Choroid plexus epithelial cell (primary cell): ENCODE measurements at places on chromosomes 6 and 20.

DNA sequence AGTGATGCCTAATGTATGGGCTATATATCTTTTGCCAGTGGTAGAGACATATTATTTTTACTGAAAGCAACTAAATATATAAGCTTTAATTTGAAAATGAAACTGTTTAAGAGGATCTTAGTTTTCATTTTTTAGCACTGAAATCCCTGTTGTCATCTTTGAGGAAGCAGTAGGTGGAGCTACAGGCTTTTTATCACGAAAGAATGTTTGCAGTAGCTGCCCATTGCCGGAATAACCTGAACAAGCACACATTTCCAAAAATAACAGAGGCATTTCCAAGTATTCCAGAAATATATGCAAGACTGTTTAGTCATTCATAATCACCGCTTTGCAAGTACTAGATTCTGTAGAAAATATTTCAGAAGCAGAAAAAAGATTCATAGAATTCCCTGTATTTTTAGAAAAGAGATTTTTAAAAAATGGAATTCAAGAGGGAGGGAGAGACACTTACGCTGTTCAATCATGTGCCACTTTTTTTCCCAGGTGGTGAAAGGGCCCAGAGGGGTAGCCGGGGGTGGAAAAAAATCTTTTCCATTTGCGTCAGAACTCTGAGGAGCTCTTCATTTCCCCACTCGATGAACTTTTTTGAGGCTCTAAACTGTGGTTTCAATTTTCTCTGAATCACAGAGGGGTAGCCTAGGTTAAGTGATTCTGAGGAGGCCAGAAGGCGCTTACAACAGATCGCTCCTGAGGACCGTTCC, 142.5 kb upstream of the FERMT1 start:
- peak; percentile 93 for DNase-seq

DNA sequence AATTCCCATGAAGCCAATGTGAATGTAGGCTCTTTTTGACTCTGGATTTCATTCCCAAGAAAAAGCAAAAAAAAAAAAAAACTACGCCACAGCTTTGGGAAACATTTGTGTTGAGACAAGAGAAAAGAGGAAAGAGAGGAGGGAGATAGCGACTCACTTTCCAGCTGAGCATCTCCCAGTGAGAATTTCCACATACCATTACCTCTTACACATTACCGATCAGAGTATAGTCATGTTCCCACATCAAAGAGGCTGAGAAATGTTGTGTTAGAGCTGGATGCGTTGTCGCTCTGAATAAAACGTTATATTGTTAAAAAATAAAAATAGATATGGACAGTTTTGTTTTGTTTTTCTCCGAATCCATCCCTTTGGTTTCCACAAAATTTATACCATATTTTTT, 1019.3 kb upstream of the ADGRB3 start:
- peak; percentile 79 for DNase-seq

- no peak for DNase-seq
Measured at GRCh38 chr20:46121184-46121930, 3.2 kb downstream of the CD40 start.

GRCh38 chr6:46287681-46288080, 116.9 kb upstream of the ENPP5 start:
- DNase-seq: no peak

GRCh38 chr6:155272353-155273232, 8.8 kb downstream of the CLDN20 start:
- peak; percentile 40 for DNase-seq

GRCh38 chr6:16079354-16079753, 49.5 kb upstream of the MYLIP start:
- no peak for DNase-seq

DNA sequence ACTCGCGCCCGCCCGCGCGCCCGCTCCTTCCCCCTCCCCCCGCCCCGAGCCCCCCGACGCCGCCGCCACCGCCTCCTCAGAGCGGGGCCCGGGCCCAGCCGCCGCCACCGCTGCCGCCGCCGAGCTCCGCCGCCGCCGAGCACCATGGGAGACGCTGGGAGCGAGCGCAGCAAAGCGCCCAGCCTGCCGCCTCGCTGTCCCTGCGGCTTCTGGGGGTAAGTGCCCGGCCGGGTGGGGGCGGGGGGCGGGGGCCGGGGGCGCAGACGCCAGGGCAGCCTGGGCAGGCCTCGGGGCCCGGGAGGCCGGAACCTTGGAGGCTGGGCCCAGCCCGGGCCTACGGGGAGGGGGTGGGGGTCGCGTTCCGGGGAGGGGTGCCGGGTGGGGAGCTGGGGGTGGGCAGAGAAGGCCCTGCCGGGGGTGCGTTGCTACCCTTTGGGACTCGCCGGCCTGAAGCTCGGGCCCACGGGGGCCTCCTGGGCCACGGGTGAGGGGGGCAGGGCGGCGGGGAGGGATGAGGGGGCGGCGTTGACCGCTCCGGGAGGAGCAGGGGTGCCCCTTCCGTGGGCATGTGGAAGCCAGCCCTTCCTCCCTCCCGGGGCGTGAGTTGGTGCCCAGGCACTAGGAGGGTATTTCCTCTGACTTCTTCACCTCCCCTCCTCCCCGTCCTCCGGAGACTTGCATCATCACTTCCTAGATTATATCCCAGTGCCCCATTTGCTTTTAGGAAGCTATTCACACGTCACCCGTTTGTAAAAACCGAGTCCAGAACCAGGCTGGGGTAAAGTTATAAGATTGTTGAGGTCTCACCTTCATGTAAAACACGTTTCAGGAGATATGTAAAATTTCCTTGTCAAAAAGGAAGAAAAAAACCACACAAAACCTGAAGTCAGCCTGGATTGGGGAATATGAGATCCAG, 533 bp downstream of the ZFAND3 start:
- peak; percentile 45 for DNase-seq

GRCh38 chr20:53809217-53809616, 215.6 kb upstream of the ZNF217 start:
- no peak for DNase-seq

DNA sequence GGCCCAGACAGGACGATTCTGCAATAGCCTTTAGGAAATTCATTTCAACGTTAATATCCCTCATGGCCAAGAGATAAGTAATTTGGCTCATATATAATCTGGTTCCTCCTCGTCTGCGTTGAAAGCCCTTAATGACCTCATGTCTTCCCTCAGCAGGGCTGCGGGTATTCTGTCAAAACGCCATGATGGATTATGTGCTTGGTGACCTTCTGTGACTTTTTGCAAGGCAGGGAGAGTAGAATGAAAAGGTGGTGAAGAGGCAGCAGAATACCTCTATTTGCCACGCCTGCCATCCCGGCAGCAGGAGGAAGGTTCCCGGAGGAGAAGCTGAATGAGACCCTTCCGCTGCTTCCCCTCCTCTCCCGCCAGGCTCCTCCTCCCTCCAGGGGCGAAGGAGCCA, 41.1 kb upstream of the SPACA1 start:
- no peak for DNase-seq

- DNase-seq: no peak
Measured at GRCh38 chr20:59434960-59435359, 134.5 kb downstream of the EDN3 start.

- no peak for DNase-seq
Measured at GRCh38 chr6:30834646-30835045, 49.7 kb upstream of the DDR1 start.

GRCh38 chr6:127077886-127078285, 40.6 kb upstream of the RSPO3 start:
- no peak for DNase-seq

DNA sequence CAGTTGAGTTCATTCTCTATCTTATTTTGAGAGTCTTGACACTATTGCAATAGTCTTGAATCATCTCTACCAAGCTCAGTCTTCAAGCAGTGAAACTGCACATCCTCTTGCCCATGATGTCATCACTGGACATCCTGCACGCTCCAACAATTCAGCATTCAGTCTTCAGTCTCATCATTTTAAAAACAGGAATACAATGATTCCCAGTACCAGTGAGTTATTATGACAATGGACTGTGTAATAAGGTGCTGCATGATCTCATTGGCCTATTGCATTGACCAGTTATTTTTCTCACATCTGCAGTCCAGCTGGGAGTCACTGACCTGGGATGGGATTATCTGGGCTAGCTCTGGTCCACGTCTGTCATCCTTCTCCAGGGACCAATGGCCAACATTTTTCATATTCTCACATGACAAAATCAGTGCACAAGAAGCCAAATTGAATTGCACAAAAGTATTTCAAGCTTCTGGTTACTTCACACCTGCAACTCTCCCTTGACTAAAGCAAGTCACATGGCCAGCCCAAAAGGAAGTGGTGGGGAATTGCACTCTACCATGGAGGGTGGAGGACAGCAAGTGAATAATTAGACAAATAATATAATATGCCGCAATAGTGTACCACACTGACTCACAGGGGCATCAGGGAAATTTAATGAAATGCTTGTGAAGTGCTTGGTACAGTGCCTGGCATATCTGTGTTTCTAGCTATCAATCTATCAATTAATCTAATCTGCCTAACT, 6.4 kb upstream of the CST2 start:
- DNase-seq: peak; percentile 19

GRCh38 chr6:20366082-20366830, 35.4 kb upstream of the E2F3 start:
- DNase-seq: no peak

DNA sequence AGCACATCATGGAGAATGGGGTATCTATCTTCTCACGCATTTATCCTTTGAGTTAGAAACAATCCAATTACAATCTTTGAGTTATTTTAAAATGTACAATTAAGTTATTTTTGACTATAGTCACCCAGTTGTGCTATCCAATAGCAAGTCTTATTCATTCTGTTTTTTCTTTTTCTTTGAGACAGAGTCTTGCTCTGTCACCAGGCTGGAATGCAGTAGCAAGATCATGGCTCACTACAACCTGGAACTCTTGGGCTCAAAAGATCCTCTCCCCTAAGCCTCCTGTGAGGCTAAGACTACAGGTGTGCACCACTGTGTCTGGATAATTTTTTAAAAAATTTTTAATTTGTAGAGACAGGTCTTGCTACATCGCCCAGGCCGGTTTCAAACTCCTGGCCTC, 201.5 kb upstream of the ZNF217 start:
- DNase-seq: peak; percentile 13
